Pancreas (tissue), 10 donors: ENCODE measurements at places on chromosomes 2 and 18.

GRCh38 chr18:13556502-13556901 lies 169.9 kb downstream of the FAM210A start:
- no peak overlapping the region for H3K4me3 ChIP-seq
- peaks cover 3% of the 10 kb centered on the region for H3K4me1 ChIP-seq
- no peaks in the 10 kb centered on the region for H3K27me3 ChIP-seq
- DNase-seq, result no peak
- no peak overlapping the region for H3K27ac ChIP-seq

- H3K4me1 ChIP-seq, result no peaks in the 10 kb centered on the region
- no peaks in the 10 kb centered on the region for H3K27me3 ChIP-seq
- no peak overlapping the region for H3K4me3 ChIP-seq
- DNase-seq, result no peak
Observed at GRCh38 chr2:180583441-180584140, 396.8 kb upstream of the UBE2E3 start.

- H3K27me3 ChIP-seq, result no peaks in the 10 kb centered on the region
- no peak overlapping the region for H3K4me3 ChIP-seq
- no peak for DNase-seq
- H3K27ac ChIP-seq, result no peak overlapping the region
- no peaks in the 10 kb centered on the region for H3K4me1 ChIP-seq
- peaks cover 6% of the 10 kb centered on the region for H3K36me3 ChIP-seq
Observed at GRCh38 chr2:205198140-205198525, 484.2 kb upstream of the NRP2 start.

GRCh38 chr2:152093464-152093863 lies 5.4 kb downstream of the CACNB4 start:
- no peak for DNase-seq
- no peak overlapping the region for H3K27ac ChIP-seq
- H3K4me1 ChIP-seq, result peaks cover 5% of the 10 kb centered on the region
- H3K36me3 ChIP-seq, result no peaks in the 10 kb centered on the region
- no peak overlapping the region for H3K4me3 ChIP-seq

DNA sequence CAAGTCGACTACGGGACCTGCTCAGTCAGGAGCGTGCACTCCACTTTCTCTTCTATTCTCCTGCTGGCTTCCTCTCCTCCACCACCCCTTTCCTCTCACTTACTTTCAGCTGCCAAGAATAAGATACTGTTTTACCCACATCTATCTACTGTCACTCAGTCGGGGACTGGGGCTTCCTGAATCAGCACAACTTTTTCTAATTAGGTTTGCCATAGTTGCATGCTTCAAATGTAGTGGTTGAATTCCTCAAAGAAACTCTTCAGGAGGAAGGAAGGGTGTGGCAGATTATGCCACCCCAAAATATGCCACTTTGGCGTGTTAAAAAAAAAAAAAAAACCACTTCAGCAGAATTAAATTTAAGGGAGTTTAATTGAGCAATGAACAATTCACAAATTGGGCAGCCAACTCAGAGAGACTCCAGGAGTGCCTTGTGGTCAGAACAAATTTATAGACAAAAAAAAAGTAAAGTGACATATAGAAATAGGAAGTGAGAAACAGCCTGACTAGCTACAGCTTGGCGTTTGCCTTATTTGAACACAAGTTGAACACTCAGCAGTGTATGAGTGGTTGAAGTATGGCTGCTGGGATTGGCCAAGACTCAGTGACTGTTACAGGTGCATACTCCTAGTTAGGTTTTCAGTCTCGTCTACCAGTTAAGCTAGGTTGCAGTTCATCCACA lies 32.5 kb upstream of the RMDN2 start:
- no peak overlapping the region for H3K4me3 ChIP-seq
- no peaks in the 10 kb centered on the region for H3K36me3 ChIP-seq
- no peaks in the 10 kb centered on the region for H3K4me1 ChIP-seq
- no peak overlapping the region for H3K27ac ChIP-seq
